ENCODE measurements at places on chromosomes 2 and 18. TPM values are rescaled to one million over a fixed set of nuclear protein-coding genes. Genes with fewer than 3 reads are reported as not detected.

Gene EMILIN1
- total RNA-seq = 1.4 TPM

Gene GRHL1
- total RNA-seq = 0.57 TPM

Gene CASP10
- 45.1 TPM for total RNA-seq

Gene METTL4
- total RNA-seq = 12.7 TPM

Gene OTOF
- 2.3 TPM for total RNA-seq

Gene MRPL30
- 59.8 TPM for total RNA-seq

Gene SPATA3
- total RNA-seq = not detected

Gene CPLX4
- not detected for total RNA-seq

Gene PMAIP1
- 10.8 TPM for total RNA-seq
